ENCODE measurements at places on chromosomes 2 and 18. TPM values are rescaled to one million over a fixed set of nuclear protein-coding genes. Genes with fewer than 3 reads are reported as not detected.
A peak's percentile ranks its signal among the peaks of the same experiment; 100 is the strongest.

GRCh38 chr2:240238201-240238600 lies 97.7 kb upstream of the OTOS start:
- ATAC-seq: no peak

- no peak for ATAC-seq
Measured at GRCh38 chr2:42786561-42787345, 5.6 kb downstream of the HAAO start.

DNA sequence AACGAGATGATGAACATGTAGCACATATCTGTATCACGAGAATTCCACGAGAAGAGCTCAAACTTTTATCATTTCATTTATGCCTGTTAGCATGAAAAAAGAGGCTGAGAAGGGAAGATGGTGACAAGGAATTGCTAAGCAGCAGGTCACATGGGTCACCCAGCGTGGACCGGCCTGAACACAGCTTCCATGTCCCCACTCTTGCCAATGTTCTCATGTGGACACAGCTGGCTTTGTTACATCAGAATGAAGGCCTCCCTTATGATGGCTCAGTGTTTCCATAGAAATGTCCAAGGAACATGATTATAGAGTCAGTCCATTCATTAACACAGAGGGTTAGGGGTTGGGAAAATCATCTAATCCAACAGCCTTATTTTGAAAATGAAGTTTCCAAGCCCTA lies 215.4 kb downstream of the CMPK2 start:
- ATAC-seq: no peak

GRCh38 chr18:13762690-13763439 lies 36.4 kb downstream of the RNMT start:
- no peak for ATAC-seq

- peak; percentile 91 for ATAC-seq
Measured at GRCh38 chr2:45458909-45459563, 152.0 kb downstream of the SRBD1 start.

- no peak for ATAC-seq
Measured at GRCh38 chr2:83081826-83082690, 1377.0 kb downstream of the SUCLG1 start.

The NXPH2 gene
- total RNA-seq: not detected

The CXCR1 gene
- total RNA-seq: not detected

The CTAGE1 gene
- 0.04 TPM for total RNA-seq
